ENCODE measurements at places on chromosomes 6 and 20.

- no peak for DNase-seq
Measured at GRCh38 chr20:47016068-47016664, 121.5 kb downstream of the EYA2 start.

DNA sequence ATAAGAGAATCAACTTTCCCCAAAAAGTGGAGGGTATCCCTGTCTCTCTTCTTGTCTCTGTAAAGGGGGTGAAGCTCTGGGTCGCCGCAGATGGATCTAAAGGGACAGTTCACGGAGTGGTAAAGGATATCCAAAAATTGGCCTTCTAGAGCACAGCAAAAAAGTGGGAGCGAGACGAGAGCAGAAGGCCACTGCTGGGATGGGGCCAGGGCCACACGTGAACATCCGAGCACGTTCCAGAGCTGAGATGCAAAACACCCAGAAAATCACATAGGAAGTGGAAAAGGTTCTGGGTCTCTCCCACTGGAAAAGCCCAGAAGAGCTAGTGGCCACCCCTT, 837 bp downstream of the TRAM2 start:
- DNase-seq = no peak

GRCh38 chr6:142914937-142915697, 29.9 kb downstream of the HIVEP2 start:
- DNase-seq = no peak

DNA sequence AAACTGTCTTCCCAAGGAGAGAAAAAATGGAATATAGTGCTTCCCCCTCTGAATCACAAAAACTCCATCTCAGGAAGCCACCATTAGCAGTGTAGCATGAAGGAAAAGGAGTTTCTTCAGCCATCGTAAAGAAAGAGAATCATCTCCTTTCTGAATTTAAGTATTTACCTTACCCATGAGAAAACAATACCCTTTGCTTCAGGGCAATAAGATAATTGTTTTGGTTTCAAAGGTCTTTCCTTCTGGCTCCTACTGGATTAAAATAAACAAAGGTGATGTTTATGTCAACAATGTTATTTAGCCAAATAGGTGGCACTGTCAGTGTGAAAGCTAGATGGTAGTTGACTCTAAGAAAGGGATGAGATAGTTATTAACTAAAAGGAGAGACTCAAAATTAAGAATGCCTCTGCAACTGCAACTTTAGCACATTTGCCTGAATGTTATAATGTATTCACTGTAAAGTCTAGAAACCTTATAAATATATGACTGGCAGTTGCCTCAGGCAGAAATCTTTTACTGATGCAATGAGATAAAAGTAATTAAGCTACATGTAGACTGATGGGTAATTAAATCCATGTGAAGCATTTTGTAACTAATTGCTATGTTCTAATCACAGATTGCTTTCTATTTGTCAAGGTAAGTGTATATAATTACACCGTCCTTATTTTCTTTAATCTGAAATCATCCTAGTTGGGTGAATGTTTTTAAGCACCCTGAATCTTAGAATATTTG, 399.0 kb downstream of the CDKAL1 start:
- DNase-seq = no peak

GRCh38 chr20:7980332-7981046, 39.1 kb downstream of the TMX4 start:
- DNase-seq = no peak

- no peak for DNase-seq
Measured at GRCh38 chr6:139657119-139657518, 282.7 kb upstream of the CITED2 start.

GRCh38 chr6:165987483-165988301, 180.0 kb downstream of the TBXT start:
- DNase-seq = peak; percentile 54

DNA sequence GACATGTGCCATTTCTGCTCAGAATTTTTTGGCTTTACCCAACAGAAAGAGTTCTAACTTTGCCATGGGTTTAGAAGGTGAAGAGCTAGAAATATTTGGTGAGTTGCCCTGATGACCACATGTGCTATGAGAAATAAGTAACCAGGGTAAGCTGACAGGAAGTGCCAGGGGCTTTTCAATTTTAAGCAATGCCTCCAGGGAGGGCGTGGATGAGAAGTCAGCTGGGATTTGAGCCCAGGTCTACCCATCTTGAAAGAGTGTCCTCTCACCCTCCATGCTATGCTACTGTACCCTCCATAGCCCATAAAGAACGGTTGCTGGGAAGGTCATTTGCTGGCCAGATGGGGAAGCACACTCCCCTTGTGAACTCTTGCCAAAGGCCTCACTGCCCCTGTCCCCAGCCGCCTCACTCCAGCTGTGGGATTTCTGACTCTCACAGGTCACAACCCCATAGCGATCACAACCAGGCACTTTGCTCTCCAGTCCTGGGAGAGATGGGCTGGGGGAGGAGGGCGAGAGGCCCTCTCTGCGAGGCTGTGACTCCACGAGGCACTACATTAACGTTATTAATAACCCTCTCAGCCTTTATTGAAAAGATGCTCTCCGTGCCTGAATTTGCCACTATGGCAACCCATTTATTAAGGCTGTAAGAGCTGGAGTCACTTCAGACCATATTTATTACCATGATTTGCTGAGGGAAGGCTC, 291.1 kb downstream of the DHX35 start:
- DNase-seq = no peak

DNA sequence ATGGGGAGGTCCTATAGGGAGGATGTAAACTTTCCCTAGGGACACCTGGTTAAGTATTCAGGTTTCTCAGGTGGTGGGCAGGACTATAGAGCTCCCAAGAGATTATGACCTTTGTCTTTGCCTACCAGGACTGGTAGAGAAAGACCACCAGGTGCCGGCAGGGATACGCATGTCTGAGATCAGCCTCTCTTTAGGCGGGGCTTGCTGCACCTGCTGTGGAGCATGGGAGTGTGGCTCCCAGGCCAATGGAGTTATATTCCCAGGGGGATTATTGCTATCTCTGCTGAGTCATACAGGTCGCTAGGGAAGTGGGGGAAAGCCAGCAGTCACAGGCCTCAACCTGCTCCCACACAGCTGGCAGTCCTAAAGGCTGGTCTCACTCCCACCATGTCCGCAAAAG, 280.5 kb upstream of the MMS22L start:
- no peak for DNase-seq

DNA sequence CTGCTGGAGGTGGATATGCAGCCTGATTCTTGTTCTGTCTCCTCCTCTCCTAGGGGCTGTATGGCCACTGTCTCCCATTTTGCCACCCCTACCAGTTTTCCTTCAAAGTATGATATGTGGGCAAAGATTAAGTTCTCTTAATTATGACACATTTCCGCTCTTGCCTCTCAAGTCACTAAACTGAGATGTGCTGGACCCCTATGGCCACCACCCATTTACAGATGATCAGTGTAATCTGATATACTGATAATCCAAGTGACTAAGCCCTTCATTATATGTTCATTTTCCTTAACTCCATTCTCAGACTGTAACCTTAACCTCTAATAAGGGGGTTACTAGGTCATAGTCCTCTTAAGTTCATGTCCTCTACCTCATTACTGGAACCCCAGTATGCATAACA, 711 bp upstream of the C20orf141 start:
- no peak for DNase-seq

GRCh38 chr6:63441266-63441956, 121.6 kb upstream of the LGSN start:
- no peak for DNase-seq

- no peak for DNase-seq
Measured at GRCh38 chr20:56829788-56830385, 200.8 kb downstream of the TFAP2C start.

- DNase-seq = no peak
Measured at GRCh38 chr6:89828988-89829471, 650 bp upstream of the CASP8AP2 start.

GRCh38 chr6:5557506-5557905, 296.2 kb downstream of the FARS2 start:
- DNase-seq = no peak

- no peak for DNase-seq
Measured at GRCh38 chr6:125154761-125155135, 1.2 kb downstream of the TPD52L1 start.

- DNase-seq = no peak
Measured at GRCh38 chr6:97040355-97040860, 115.9 kb downstream of the KLHL32 start.

GRCh38 chr6:11586536-11586935, 49.0 kb downstream of the TMEM170B start:
- DNase-seq = no peak

- DNase-seq = no peak
Measured at GRCh38 chr6:2962636-2963035, 8.7 kb downstream of the SERPINB6 start.

- no peak for DNase-seq
Measured at GRCh38 chr6:76631622-76632021, 559.2 kb upstream of the IMPG1 start.

GRCh38 chr20:52652271-52652670, 319.9 kb upstream of the TSHZ2 start:
- DNase-seq = no peak

DNA sequence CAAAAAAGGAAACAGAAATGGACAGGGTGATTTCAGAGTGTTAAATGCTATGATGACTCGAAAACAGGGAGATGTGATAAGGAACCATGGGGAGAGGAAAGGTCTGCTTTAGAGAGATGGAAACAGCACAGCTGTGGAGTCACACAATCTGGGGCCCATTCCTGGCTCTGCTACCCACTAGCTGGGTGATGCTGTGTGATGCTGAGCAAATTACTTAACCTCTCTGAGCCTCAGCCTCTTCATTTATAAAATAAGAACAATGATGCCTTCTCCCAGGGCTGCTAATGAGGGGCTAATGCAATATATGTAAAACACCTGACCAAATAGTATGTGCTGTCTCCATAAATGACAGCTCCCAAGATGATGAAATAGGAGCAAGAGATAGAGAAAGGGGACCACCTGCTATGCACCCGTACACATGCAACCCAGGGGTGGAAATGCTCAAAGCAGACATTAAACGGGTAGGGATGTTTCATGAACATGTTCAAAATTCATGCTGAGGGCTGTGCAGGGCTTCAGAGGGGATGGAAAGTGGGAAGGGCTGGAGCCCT, 27.7 kb downstream of the MDGA1 start:
- DNase-seq = no peak

All from omental fat pad (tissue), 4 donors.